GM12891 (cell line): ENCODE measurements at places on chromosomes 7 and 10.

- DNase-seq: no peak
Measured at GRCh38 chr10:91974960-91975359, 51.4 kb downstream of the BTAF1 start.

DNA sequence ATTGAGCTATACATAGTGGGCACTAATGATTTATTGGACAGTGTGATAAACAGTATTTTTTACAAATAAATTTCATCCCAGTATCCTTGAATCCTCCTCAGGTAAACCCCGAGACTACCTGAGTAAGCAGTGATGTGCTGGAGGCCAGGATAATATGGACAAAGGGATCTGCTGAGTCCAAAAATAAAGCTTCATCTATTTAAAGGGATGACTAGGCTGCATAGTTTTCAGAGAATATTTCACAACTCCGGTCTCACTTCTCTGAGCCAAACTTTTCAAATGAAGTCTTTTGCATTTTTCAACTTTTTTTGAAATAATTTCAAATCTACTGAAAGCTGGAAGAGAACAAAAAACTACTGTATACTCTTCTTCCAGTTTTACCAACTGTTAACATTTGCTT is 2.5 kb downstream of the ACTR3B start:
- DNase-seq: no peak

- DNase-seq: no peak
Measured at GRCh38 chr10:112687647-112688046, 240.6 kb downstream of the VTI1A start.

- no peak for DNase-seq
Measured at GRCh38 chr10:133400624-133401424, 6.9 kb downstream of the MTG1 start.

GRCh38 chr10:13890233-13891127 is 303.7 kb downstream of the PRPF18 start:
- no peak for DNase-seq

DNA sequence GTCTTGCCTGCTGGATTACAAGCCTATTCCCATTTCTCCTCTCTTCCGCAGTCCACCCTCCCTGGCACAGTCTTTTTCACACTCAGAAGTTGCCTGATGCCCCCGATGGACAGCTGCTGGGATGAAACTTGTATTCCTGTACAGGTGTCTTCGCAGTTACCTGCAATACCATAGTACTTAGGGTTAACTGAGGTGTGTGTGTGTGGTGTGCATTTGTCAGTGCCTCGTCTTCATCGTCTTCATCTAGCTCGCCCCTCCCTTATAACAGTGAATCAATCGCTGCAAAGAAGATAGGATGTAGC is 11.0 kb downstream of the NXPH1 start:
- DNase-seq: no peak

DNA sequence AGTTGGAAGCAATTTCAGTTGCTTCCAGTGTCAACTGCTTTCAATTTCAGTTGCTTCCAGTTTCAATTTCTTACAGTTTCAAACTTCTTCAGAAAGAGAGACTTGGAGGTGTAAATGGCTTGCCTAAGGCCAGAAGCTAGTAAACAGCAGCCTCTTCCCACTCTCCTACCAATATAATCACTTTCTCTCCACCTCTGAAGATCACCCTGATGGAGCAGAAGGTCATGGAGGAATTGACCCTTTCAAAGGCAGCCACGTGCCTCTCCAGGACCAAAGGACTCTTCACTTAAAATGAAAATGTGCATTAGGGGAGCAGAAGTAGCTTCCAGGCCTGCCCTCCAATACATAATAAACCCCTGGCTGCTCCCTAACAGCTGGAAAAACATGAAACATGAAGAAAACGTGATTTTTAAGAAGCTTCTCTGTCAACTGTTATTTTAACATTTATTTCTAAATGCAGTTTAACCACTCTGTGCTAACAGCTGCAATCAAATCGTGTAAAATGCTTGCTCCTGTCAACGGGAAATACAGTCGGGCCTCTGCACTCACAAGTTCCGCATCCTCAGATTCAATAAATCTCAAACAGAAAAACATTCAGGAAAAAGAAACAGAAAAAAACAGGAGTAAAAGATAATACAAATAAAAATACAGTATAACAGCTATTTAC is 1020.6 kb downstream of the XPNPEP1 start:
- no peak for DNase-seq

DNA sequence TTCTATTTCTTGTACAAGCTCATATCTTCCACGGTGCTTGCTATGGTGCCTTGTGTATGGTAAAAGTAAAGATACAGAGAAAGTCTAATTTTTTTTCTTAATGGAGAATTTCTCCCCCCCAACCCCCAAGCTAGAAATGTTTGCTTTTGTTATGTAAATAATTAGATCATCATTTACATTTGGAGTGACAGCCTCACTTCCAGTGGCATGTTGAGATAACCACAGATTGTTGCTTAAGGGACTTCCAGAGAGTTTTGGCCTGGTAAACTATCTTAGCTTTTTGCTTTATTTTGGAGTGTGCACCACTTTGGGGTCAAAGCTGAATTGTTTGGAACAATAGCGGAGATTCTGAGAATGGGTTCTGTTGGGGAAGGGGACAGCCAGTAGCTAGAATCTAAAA is 129.7 kb downstream of the ZNF365 start:
- DNase-seq: no peak

GRCh38 chr7:138745189-138745588 is 44.0 kb upstream of the SVOPL start:
- DNase-seq: no peak

DNA sequence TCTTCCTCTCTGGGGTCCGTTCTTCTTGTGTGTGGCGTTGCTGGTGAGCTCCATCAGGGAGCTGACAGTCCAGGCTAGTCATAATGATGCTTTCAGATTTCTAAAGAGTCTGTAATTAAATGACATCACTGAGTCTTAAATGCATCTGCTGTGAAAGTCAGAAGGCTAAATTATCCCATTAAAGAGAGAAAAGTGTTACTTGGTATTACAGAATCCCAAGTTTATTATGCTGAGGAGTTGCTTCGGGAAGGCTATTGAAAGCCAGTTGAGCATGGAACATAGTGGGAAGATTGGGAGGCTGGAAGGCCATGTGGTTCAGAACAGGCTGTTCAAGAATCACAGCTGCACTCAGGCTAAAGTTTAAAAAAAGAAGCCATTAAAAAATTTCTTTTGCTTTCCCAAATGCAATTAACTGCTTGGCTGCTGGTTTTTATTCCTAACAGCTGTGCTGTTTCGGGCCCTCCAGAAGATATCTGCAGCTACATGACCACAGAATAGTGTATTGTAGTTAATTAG is 342.6 kb upstream of the LRGUK start:
- DNase-seq: no peak

DNA sequence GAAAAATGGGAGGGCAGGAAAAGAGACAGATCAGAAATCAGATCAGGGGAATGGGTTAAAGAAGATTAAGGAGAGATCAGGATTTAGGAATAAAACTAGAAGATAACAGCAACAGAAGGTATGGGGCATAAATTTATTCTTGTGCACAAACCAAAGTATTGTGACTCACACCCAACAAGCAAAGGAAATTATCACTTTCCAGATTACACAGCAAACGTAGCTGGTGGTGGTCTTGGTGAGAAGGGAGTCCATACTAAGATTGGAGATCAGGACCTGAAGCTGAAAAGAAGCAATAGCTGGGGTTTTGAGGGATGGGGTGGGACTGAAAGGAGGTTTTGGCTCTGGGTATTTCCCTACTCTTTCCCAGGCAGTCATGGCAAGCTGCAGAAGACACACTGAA is 3.5 kb upstream of the MYOZ1 start:
- DNase-seq: no peak

DNA sequence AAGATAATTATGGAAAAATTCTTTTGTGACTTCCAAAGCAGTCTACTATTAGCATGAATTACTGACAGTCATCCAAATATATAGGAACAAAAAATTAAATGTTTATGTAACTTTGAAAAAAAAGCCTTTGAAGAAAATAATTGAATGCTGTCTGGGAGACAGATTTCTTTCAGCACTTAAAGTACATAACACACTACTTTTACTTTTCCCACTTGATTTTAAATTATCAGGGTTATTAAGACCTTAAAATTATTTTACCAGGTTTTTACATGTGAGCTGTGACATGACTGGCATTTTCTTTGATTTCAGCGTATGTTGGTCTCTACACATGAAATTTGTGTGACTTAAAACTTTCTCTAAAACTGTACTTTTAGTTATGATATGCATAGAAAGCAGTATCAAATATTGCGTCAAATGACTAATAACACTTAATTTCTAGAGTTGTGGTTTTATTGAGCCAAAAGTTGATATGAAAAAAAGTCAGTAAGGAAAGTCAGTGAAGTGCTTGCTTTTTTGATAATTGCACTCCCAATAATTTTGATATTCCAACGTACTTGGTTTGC is 3.1 kb downstream of the PTEN start:
- no peak for DNase-seq

DNA sequence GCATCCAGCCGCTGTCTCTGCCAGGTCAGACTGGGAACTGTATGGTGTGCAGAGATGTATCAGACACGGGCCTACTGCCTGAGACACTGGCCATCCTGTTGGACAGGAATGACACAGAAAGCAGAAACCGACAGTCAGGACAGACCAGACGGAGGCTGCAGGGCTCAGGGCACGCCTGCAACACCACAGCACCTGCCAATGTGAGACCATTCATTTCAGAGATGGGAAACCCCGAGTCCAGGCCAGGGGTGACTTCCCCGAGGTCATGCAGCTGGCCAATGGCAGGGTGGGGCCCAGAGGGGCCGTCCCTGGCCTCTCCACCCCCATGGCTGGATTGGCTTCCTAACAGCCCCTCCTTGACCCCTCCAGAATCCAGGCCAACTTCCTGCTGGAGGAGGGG is 34.7 kb downstream of the GRID1 start:
- DNase-seq: no peak

GRCh38 chr7:100122067-100122466 is 2.6 kb downstream of the CNPY4 start:
- DNase-seq: no peak

DNA sequence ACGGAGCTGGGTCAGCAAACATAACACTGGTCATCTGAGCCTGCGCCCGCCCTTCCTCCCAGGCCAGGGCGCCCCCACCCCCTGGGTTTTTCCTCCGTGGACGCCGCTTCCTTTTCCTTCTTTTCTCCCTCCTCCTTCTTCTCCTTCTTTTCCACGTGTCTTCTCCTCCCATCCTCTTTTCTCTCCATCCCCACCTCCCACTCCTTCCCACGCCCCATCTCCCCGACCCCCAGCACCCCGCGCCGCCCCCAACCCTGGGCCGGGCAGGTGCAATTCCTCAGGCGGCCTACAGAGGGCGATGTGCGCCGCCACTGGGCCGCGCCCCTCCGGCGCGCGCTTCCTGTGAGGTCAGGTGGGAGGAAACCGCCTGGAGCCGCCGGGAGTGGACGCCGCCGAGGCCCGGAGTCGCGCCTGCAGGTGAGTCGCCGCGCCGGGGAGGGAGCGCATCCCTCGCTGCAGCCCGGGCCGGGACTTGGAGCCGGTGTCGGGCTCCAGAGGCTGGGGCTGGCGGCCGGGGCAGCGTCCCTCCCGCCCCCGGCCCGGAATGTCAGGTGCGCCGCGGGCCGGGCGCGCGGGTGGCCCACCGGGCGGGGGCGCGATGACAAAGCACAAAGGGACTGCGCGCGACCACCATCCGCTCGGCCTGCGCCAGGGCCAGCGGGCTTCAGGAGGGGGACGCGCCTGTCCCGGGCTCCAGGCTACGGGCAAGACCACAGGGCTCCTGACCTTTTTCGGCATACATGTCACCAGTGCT is at the start of gene FAM241B:
TSS of gene FAM241B (plus strand) at position 351 of the 754 bp plus-strand sequence. CDS start 1,497 bp downstream, outside the sequence.
- peak; percentile 69 for DNase-seq

DNA sequence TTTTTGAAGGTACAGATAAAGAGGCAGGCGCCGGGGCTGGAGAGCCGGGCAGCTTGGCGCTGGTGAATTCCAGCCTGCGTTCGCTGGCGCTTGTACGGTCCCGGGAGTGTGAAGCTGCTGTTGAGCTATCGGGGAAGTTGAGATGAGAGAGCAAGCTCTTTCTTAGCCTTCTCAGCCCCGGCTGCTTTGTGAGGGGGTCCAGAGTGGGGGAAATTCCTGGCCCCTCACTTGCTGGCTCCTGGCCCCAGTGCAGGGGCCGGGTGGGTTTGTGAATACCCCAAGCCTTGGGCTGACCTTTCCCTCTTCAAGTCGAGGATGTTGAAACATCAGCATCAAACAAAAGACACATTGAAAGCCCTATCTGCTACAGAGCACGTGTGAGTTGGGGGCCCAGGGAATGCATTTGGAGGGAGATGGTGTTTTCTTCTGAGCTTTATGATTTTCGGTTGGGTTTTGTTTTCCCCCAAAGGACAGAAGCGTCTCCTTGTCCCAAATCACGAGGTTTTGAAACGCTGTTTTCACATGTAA is 2.7 kb downstream of the ZMIZ1 start:
- no peak for DNase-seq

DNA sequence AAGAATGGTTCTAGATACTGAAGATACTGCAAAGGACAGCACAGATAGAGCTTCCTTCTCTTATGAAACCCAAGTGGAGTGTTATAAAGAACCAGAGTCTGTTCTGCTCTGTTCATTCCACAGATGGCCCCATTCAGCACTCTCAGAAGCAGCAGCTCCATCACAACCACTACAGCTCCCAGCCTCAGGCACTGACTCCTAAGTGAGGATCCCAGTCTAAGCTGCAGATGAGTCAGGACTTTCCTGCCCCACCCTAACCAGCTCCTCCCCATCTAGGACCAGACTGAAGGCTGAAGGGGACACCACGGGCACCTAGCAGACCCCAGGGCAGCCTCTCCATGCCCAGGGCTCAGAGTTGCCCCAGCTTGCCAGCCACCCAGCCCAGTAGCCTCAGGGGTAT is 379.8 kb downstream of the GRID1 start:
- DNase-seq: no peak

GRCh38 chr10:29667191-29667590 is 32.4 kb upstream of the SVIL start:
- no peak for DNase-seq

DNA sequence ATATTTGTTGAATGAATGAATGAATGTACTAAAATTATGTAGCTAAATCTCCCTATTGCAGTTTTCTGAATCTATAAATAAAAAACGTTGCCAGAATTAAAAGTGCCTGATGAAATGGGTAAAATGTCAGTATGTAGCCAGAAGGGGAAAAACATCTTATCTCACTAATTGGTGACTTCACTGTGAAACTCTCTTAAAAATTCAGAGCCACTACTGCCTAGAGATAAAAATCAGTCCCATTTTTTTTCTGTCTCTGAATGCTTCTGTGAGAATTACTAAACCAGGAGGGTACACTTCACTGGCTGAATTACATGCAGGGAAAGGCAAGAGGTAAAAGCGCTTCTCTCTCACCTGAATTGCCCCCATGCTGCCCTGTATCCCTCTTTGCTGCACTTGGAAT is 69.6 kb upstream of the HPS1 start:
- DNase-seq: no peak

- no peak for DNase-seq
Measured at GRCh38 chr10:94571528-94571927, 25.9 kb downstream of the HELLS start.

DNA sequence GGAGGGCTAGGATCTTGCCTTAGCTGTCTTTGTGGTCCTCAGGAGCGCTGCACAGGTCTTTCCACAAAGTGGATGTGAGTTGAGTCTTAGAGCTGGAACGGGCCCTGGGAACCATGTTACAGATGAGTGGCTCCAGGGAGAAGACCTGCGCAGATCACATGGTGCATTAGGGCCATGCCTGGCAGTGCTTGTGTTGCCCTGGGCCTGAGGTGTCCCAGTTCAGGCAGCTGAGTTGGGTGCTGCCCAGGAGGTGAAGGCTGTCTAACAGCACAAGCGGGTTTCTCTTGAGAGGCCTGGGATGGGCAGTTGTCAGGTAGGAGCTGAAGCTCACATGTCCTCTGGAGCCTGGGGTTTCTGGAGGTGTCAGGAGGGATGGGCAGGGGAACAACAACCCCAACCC is 33.7 kb upstream of the ANKRD2 start:
- no peak for DNase-seq
